ENCODE measurements at places on chromosomes 6 and 20.

GRCh38 chr6:129903082-129903481 lies 42.0 kb upstream of the TMEM244 start:
- no peak for DNase-seq

DNA sequence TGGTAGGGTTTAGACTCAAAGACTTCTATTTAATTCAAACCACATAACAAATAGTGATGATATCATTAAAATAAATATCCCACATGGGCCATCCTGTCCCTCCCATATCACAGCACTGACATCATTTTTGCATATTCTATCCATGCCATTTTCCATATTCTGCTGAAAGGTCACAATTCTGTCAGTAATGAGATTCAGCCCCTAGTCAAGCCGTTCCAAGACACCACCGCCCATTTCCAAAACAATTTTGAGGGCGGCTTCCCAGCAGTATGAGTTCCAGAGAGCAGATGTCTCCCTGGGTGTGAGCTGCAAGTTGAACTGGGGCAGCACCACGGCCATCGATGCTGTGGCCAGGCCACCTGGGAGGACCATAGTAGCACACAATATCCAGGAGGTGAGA lies 65.1 kb upstream of the PLEKHG1 start:
- no peak for DNase-seq

- DNase-seq = no peak
These were observed 9.6 kb downstream of the FAM83B start for GRCh38 chr6:54856129-54856528.

- no peak for DNase-seq
These were observed 44.2 kb downstream of the COL11A2 start for GRCh38 chr6:33147807-33148666.

GRCh38 chr6:160060221-160060620 lies 61.4 kb upstream of the SLC22A1 start:
- DNase-seq = no peak

- DNase-seq = no peak
These were observed 203.4 kb downstream of the MYLK4 start for GRCh38 chr6:2547355-2547754.

- no peak for DNase-seq
These were observed 59.1 kb downstream of the LRFN2 start for GRCh38 chr6:40528051-40528450.

DNA sequence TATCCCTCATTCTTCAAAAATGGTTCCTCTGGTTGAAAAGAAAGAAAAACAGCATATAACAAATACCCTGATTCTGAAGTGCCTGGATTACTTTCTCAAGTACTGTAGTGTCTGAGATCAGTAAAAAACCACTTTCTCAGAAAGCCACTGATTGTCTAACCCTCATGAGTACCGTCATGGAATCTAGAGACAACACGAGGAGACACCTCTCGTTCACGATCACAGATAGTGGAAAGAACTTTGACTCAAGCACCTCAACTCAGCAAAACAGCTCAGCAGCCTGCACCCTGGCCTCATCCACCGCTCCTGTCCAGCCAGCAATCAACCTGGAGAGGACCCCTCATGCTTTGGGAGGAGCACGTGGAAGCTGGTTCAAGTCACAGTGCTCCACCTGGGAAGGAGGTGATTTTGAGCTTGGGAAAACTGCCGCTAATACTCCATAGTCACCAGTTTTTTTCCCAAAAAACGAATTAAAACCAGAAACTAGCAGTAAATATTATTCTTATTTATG lies 1.0 kb downstream of the SCML4 start:
- no peak for DNase-seq

Measured in NCI-H2081 treated with DMSO at 0.1 percent for 48 hours (cell line).